ENCODE measurements at places on chromosomes 7 and 10. TPM values are rescaled to one million over a fixed set of nuclear protein-coding genes. Genes with fewer than 3 reads are reported as not detected.

GRCh38 chr10:92405419-92405924, 114.5 kb downstream of the MARCHF5 start:
- no peak for DNase-seq

DNA sequence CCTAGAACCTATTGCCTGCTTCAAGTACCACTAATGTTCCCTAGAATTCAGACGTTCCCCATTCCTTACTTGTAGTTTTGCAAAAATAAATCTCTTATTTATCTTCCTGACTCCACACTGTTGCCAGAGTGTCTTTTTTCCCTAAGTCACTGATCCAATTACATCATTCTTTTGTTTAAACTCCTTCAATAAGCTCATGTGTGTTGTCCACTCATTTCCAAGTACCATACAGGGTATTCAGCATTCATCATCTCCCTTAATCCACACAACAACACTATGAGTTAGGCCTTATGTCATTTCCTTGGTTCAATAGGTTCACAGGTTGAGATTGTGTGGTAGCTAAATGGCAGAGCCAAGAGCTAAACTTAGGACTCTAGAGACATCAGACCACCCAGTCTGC, 119.9 kb upstream of the RHOBTB1 start:
- peak; percentile 21 for DNase-seq

GRCh38 chr10:33074443-33074842, 116.4 kb upstream of the ITGB1 start:
- no peak for DNase-seq

DNA sequence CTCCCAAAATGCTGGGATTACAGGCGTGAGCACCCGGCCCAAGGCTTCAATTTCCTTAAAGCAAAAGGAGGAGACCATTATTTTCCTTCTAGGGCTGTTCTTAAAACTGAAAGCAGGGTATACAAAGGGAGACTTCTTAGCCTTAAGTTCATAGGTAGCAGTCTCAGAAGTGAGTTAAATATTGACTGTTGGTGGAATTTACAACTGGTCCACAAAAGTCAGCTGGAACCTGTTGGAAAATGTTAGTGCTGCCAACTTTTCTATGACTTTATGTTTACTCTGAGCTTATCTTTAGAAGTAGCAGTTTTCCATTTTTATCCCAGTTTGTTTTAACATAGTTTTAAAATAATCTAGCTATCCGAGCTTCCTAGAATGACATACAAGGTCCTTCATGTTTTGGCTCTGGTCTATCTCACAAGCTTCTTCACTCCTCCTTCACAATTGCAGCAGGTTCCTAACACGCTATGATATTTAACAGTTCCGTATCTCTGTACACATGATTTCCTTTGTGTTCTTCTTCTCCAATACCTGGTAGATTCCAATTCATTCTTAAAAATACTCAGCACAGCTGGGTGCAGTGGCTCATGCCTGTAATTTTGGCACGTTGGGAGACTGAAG, 3.3 kb downstream of the SLC26A3 start:
- no peak for DNase-seq

DNA sequence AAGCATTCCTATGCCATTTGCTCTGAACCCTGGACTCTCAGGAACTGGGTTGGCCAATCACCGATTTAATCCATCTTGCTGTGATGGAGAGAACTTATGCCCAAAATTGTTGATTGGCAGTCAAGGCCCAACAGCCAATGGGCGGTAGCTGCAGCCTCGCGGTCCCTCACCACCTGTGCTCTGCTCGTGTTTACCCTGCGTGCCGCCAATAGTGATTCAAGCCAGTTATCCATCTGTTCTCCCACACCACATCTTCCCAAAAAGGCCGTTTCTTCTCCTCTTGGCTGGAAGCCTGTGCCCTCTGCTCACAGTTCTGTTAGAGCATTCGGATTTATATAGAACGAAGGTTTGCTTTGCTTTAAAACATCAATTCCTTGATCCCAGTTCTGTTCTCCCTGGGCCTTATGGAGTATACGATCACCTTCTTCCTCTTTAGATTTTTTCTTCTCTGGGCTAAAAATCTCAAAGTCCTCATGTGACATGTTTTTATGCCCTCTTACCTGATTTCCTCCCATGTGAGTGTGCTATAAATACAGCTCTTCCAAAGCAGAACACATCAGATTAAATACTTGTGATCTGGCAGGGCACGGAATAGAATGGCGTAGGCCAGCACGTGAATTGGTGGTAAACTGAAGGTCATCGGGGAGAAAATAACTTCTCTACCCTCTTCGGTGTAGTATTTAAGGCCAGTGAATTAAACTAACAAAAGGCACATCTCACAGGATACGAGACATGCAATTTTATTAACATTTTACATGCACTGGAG, 212.8 kb downstream of the NSUN6 start:
- no peak for DNase-seq

GRCh38 chr10:61097026-61097425, 153.0 kb upstream of the RHOBTB1 start:
- no peak for DNase-seq

GRCh38 chr7:107471292-107472070, 1.6 kb downstream of the GPR22 start:
- DNase-seq: no peak

DNA sequence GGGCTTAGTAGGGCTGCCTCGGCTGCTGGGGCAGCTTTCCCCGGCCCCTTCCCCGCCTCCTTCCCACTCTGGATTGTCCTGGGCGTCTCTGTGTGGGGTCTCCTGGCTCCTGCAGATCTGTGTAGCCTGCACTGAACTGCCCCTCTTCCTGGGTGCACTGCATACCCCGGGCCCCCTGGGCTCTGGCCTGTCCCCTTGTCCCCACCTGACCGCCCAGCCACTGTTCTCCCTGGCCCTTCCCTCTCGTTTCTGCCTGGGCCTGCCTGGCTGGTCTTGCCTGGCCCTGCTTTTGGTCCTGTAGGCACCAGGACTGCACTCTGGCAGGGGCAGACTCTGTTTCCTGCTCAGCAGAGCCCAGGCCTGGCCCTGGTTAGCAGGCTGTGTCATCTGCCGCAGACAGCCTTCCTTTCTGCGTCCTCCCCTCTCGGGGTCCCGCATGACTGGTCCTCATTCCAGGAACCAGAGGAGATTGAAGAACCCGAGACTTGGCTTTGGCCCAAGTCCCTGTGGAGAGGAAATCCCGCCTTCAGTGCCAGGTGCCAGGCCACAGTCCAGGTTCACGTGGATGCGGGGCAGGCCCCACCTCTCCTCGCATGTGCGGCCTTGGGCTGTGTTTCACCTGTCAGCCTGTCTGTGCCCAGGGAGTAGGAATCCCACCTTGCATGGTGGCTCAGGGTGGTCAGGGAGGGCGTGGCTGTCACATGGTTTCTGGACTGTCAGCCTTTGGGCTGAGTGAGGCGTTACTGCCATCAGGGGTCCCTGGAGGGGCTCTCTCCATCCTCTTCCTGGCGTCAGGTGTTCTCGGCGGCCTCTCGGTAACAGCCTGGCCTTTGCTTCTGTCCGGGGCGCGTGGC, 9.2 kb downstream of the INPP5A start:
- no peak for DNase-seq

The TRIM74 gene
- 0.36 TPM for total RNA-seq
